ENCODE measurements at places on chromosomes 4 and X.

DNA sequence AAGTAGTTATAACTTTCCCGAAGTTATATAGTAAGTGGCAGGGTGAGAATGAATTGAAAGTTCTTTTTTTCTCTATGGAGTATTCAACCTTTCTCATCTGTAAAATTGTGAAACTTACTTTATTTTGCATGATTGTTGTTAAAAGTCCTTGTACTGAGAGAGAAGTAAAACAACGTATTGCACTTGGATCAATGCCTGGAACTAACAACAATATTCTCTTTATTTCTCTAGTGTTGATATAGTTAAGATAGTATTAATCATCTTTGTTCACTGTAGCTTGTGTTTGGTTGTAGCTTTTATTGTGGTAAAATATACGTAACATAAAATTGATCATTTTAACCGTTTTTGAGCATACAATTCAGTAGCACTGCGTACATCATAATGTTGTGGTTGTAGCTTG lies 48.7 kb downstream of the STIM2 start:
- no peak for DNase-seq

DNA sequence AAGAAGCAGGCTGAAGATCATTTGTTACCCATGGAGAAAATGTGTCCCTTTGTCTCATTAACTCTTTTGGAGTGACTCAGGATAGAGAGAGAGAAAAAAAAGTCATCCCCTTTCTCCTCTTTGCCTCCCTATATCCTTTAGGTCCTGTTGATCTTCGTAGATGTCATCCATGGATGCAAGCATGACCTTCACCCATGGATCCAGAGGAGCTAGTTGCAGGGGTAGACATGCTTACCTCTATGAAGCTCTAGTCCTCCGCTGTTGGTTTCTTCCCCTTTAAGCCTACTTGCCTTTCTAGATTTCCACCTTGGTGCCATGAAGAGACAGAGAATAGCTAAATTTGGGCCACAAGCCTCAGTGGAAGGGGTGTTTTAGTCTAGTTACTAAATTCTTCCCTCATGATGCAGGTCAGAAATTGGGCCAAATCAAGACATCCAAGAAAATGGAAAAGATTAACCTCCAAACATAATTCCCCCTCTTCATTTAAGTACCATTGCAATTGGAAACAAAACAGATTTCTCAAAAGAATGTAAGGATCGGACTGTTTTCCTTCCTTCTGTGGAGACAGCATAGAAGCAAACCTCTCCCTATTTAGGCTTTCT lies 178.4 kb downstream of the TECRL start:
- no peak for DNase-seq

DNA sequence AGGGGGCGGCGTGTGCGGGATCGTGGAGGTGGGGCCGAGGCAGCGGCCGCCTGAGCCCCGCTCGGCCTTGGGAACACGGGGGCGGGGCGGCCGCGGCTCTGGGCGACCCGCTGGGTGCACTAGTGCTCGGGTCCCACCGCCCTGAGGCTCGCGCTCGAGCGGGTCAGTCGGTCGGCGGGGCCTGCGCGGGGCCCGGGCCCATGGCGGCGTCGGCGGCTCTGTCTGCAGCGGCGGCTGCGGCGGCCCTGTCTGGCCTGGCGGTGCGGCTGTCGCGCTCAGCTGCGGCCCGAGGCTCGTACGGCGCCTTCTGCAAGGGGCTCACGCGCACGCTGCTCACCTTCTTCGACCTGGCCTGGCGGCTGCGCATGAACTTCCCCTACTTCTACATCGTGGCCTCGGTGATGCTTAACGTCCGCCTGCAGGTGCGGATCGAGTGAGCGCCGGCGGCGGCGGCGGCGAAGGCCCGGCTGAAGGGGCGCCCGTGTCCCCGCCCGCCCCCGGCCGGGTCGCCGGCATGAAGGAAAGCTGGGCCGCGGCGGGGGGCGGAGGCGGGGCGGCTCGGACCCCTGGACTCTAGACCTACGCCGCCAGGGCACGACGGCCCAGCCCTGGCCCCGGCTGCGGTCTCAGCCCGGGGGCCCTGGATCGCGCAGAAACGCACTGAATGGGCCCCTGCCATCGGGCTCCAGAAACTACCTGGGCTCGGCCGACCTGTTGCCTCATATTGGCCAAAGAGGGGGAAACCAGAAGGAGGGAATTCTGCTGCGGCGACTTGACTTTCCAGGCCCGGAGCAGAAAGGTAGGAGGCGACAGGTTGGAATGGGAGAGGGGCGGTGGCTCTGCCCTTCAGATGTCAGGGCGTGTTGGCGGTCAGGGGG lies at the start of gene SMIM10L2A:
Gene SMIM10L2A, plus strand, starts transcription at position 13 of the 878 bp plus-strand sequence. Its CDS starts 188 bp downstream, at position 201.
- no peak for DNase-seq

- no peak for DNase-seq
These were observed 96.3 kb downstream of the MRPL1 start for GRCh38 chr4:77958897-77959296.

- DNase-seq = no peak
These were observed 20.1 kb upstream of the TET2 start for GRCh38 chr4:105126311-105127169.

GRCh38 chrX:132258509-132258908 lies 39.3 kb upstream of the RAP2C start:
- DNase-seq = no peak

GRCh38 chr4:153735906-153736461 lies 23.8 kb downstream of the RNF175 start:
- no peak for DNase-seq

DNA sequence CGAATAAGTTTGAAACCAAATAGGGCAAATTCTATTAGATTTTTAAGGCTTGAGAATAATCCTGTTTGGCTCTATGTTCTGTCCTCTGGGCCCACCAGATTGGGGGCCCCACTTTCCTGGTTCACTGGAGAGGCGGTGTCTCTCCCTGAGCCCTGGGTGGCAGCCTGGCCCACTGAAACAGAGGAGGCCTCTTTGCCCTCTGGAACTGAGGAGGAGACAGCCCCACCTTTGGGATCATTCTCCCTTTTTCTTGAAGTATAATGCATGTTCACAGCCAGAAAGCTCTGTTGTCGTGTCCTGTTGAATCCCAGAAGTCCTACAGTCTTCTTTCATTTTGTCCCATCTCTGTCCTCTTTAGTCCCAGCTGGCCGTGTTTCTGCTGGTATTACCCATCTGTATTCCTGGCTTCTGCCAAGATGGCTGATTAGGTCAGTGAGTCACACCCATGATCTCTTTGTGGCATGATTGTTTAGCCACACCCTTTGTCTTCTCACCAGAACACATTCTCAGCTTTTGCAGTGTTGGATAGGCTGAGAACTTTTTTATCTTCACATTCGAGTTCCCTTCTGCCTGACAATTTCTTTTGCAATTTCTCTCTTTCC lies 8.1 kb upstream of the TBC1D25 start:
- DNase-seq = peak; percentile 53

- no peak for DNase-seq
These were observed 935.4 kb upstream of the GRIA3 start for GRCh38 chrX:122248681-122249080.

DNA sequence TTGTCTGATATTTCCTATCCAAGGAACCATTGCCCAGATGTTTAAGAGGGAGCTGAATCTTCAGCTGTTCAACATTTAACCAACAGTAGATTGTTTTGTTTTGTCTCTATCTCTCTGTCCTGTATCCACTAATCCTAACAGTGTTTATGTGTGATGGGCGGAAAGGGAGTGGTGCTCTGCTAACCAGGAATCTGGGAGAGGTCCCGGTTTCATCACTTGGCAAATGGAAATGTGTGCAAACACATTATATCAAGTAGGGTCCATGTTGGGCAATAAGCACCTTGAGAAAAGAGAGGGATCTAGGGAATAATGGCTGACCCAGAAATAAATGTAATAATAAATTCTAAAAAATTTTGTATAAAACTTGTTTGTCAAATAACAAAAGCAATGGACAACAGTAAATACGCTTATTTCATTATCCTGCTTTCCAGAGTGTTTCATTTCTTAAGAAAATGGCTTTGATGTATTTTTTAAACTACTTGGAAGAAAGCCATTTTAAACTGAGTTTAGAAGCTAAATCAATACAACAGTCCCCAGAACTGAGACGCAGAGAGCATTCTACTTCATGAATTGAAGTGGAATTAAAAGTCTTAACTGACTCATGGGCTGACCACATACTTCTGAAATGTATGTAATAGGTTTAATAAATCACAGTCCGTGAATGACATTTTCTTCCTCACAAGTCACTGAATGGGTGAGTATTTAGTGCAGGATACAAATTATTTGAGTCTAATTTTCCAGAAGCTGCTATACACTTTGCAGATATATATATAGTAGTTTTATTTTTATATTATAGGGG lies 55.8 kb downstream of the EMCN start:
- no peak for DNase-seq

DNA sequence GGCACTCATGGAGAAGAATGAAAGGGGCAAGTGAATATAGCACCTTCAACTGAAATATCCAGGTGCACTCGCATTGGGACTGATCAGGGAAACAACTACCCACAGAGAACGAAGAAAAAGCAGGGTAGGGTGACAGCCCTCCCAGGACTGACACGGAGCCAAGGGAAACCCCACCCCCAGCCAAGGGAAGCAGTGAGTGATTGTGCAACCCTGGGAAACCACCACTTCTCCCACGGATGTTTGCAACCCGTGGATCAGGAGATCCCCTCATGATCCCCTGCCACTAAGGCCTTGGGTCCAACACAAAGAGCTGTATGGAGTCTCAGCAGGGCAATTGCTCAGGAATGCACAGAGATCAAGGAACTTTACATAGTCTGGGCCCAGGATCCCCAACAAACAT lies 158.5 kb upstream of the HCCS start:
- no peak for DNase-seq

- DNase-seq = peak; percentile 4
These were observed 25.0 kb downstream of the COL4A5 start for GRCh38 chrX:108464604-108465003.

GRCh38 chrX:96483647-96484160 lies 200.9 kb upstream of the DIAPH2 start:
- DNase-seq = no peak

DNA sequence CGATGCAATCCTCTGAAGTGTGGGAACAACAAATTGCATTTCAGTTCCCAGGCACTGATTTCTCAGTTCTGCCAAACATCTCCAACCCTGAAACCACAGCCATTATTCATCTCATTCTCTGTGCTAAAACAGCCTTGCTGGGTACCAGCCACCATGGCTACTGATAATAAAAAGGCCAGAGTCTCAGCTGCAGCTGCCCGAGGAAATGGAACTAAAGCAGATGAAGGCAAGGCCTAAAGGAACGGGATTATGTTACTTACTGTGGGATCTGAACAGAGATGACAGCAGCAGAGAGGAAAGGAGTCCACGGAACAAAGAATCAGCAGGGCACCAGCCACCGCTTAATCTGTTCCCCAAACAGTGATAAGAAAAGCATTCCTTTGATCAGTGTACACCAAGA lies 155.7 kb downstream of the PAPSS1 start:
- DNase-seq = no peak

DNA sequence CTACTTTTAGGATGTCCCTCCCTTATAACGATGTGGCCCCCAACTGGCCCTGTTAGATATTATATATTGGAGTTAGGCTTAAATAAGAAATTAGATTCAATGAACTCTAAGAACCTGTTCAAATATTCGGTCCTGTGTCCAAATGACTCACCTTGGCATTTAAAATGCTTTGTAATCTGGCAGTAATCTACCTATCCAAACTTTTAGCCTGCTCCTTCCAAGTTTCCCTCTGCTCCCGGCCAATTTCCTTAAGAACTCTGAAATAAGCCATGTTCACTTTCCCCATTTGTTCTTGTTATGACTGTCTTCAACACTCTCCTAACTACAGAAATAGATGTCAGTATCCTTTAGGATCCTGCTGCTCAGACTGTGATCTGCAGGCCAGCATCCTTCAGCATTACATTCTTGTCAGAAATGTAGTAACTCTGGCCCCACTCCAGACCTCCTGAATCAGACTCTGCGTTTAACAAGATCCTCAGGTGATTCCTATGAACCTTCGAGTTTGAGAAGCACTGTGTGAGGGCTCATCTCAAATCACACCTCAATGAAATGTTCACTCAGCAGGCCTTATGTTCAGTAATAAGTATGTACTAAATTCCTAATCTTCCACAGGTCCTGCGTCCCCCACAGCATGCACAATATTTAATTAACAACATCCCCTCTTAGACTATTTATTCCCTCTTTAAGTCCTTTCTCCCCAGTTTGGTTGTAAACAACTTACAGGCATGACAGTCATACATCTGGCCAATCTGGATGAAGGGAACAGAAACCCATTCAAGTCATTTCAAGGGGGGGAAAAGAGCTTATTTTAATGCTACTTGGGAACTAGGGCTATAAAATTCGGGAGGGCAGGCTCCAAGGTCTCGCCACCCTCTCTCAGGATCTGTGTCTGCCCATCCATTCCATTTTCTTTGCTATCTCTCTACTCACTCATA lies 3.0 kb downstream of the ATP8A1 start:
- no peak for DNase-seq

DNA sequence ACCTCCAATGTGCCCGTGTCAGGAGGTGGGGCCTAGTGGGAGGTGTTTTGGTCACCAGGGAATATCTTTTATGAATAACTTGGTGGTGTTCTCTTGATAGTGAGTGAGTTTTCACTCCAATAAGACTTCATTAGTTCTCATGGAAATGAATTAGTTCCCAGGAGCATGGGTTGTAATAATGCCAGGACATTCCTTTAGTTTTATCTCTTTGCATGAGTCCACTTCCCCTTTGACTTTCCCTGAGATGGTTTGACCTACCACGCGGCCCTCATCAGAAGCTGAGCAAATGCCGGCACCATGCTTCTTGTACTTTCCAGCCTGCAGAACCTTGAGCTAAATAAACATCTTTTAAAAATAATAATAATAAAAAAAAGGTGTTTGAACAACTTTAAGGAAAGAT lies 112.9 kb upstream of the ACSL4 start:
- DNase-seq = no peak

DNA sequence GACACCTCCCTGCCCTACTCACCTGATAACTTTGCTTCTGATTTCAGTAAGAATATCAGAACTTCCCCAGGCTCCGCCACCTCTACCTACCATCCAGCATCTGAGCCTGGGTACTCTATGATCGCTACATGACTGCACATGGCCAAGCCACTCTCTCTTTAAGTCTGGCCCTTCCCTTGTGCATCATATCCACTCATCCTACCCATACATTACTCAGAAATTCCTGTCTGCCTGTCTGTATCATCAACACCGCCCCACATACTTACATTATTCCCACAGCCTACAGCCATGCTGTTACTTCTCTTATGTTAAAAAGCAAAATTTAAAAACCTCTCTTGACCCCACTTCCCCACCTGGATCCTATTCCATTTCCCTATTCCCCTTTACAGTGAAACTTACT lies 84.7 kb downstream of the SCD5 start:
- no peak for DNase-seq

DNA sequence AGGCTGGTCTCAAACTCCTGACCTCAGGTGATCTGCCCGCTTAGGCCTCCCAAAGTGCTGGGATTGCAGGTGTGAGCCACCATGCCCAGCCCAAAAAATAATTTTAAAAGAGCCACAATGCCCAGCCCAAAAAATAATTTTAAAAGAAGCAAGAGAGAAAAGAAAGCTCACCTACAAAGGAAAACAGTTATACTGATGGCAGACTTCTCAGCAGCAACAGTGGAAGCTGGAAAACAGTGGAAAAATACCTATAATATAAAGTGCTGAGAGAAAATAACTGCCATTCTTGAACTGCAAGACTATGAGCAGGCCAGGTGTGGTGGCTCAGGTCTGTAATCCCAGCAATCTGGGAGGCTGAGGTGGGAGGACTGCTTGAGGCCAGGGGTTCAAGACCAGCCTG lies 13.3 kb upstream of the HMGB2 start:
- no peak for DNase-seq

- no peak for DNase-seq
These were observed 4.4 kb downstream of the UNC5C start for GRCh38 chr4:95544113-95545103.

GRCh38 chr4:156084373-156084772 lies 130.7 kb upstream of the CTSO start:
- no peak for DNase-seq

All from AG08396 (cell line).